ENCODE measurements at places on chromosomes 16 and 17.

GRCh38 chr17:57727630-57728175 lies 17.4 kb downstream of the CCDC182 start:
- no peak for DNase-seq

DNA sequence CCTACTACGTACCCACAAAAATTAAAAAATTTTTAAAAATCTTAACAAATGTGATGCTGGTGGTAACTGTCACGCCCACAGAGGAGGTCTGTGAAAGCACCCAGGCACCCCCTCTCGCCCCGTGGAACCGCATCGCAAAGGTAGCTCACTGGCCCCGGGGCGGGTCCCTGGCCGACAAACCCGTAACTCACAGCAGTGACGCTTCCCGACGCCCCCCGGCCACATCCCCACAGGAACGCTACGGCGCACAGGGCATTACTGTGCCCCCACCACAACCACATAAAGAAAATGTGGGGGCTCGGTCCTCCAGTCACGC lies 366 bp downstream of the ANKS3 start:
- no peak for DNase-seq

DNA sequence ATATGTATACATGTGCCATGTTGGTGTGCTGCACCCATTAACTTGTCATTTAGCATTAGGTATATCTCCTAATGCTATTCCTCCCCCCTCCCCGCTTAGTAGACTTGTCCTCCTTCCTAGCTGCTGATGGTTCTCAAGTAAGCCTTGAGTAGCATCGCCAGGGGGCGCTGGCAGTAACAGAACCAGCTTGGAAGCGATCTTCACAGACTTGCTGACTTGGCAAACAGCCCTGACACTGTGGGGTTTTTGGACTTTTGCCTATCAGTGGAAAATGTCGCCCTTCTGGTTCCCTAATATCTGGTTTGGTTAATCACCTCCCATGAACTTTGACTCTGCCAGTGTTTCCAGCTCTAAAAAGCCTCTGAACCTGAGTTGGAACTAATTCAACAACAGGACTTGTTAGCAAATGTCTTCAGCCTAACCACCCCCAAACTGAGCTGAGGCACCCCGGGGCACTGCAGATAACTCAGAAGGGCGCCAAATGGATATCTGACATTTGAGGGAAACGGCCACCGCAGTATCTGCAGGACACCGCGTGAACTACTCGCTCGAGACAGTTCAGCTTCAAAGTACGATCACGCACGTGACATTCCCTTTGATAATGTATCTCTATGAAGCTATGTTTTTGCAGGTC lies 15.4 kb upstream of the SPATA32 start:
- DNase-seq: peak; percentile 74

- no peak for DNase-seq
These were observed 55.6 kb downstream of the SF3B3 start for GRCh38 chr16:70579248-70579647.

DNA sequence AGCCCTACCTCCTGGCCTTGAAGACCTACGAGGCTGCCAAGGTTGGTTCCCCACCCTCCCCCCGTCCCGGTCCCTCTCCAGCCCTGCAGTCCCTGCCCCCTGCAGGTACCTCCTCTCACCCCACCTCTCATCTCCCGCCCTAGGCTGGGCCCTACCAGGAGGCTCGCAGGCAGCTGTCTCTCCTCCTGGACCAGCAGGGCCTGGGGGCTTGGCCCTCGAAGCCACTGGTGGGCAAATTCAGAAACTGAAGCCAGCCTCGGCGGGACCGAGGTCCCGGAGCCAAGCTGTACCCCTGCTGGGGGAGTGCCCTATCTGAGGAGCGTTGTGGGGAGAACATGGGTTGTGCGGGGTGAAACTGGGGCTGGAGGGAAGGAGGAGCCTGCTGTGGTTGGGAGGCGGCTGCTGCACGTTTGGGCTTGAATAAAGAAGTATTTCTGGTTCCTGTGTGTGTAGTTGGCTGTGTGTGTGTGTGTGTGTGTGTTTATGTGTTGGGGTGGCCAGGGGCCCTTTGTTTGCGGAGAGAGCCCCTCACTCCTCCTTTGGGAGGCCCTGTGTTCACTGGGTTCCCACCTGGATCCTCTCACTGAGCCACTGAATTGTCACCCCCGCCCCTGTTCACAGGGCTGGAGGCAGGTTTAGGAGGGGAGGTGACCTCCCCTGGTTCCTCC lies 5.9 kb downstream of the ADAD2 start:
- no peak for DNase-seq

GRCh38 chr17:68016838-68017237 lies 18.7 kb upstream of the KPNA2 start:
- no peak for DNase-seq

DNA sequence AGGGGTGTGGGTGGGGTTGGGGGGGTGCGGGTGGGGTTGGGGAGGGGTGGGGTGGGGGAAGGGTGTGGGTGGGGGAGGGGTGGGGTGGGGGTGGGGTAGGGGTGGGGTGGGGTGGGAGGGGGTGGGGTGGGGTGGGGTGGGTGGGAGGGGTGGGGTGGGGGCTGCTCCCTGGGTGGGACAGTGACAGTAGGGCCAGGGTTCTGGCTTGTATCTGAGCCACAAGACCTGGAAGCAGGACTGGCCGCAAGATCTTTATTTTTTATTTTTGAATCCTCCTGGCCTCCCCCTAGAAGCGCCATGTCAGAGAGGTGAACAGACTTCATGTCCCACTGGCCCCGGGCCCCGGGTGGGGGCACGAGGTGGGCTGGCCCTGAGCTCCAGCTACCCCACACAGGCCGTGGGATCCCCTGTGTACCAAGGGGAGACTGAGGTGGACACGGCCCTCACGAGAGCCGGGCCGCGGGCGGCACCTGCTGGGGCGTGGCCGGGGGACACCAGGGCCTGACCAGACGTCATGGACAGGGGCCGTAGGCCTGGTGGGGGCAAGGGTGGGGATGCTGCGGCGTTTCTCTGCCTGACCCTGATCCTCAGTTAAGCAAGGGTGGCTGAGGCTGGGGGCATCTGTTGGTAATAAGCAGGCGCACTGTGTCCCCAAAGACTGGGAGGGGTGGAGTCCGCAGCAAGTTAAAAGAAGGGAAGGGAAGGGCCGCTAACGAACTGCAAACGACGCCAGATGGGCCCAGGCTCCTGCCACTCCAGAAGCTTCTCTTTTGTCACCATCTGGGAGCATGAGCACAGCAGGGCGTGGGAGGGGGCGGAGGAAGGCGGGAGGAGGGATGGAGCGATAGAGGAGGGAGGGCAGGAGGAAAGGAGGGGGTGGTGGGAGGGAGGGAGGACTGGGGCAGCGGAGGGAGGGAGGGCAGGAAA lies 22.3 kb upstream of the PABPN1L start:
- no peak for DNase-seq

DNA sequence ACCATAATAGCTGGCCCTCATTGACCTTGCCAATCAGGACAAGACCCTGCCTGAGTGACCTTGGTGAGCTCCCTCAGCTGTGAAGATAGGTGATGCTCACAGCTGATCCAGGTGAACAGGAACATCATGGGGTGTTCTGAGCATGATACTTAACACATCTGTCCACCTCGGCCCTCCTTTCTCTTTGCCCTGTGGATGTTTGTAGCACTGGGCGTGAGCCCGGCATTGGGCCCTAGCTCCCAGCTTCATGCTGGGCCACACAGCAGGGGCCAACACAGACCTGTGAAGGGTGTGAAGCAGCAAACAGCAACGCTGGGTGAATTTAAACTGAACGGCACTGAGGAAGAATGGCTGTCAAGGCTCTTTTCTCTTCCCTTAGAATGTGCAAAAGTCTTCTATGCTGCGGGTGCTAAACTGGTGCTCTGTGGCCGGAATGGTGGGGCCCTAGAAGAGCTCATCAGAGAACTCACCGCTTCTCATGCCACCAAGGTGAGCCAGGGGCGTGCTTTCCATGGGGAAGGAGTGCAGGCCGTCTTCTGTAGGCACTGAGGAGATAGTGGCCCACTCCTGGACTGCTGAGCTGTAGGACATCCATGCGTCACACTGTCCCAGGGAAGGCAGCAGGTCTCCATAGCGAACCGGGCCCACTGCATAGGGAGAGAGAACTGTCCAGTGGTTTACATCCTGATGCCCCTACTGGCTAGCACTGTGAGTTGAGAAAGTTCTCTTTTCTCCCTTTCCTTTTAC lies 35.9 kb downstream of the TMEM11 start:
- no peak for DNase-seq

DNA sequence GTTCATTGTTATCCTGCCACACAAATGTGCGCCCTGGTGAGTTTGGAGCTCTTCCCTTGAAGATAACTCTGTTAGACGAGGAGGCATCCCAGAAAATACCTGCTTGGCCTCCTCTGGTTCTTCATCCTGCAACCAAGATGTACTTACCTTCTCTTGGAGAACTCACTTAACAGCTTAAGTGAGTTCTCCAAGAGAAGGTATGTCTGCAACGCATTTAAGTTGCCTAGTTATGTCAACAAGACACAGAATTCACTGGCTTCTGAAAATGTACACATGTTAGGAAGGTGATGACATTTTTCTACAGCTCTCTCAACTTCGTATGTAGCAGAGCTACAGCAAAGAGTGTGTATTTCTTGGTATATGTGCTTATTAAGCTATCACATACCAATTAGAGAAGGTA lies 78.6 kb upstream of the NOG start:
- no peak for DNase-seq

DNA sequence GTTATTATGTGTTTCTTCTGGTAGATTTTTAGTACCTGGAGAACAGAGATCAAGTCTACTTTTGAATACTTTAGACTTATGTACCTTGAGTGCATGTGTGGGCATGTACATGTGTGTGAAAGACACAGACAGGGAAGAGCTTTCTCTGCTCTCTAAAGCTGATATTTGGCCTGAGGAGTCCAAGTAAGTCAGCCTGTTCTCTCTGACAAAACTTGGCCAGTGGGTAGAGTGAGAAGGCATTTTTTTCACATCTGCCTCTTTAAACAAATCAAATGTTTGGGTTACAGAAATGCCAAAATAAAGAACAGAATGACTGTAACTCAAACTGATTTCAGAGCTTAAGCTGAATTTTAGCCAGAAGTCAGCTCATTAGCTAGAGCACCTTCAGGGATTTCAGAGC lies 309.7 kb upstream of the DYNLRB2 start:
- DNase-seq: no peak

Measured in Caki2 (cell line).